Left ventricle myocardium inferior (tissue), 1 donor: ENCODE measurements at places on chromosomes 11 and 22. TPM values are rescaled to one million over a fixed set of nuclear protein-coding genes. Genes with fewer than 3 reads are reported as not detected.

GRCh38 chr11:128563308-128563707, 24.1 kb downstream of the ETS1 start:
- H3K4me1 ChIP-seq = peaks cover 44% of the 10 kb centered on the region
- no peaks in the 10 kb centered on the region for H3K27me3 ChIP-seq
- peak overlapping the region; percentile 77 for H3K27ac ChIP-seq
- no peaks in the 10 kb centered on the region for H3K36me3 ChIP-seq

GRCh38 chr22:25750569-25751173, 8.7 kb downstream of the MYO18B start:
- no peak for DNase-seq
- H3K4me3 ChIP-seq = no peak overlapping the region
- peaks cover 84% of the 10 kb centered on the region for H3K4me1 ChIP-seq
- H3K27me3 ChIP-seq = no peaks in the 10 kb centered on the region
- H3K27ac ChIP-seq = peak overlapping the region; percentile 74

GRCh38 chr22:36783743-36784142, 7.8 kb upstream of the IFT27 start:
- H3K4me3 ChIP-seq = no peak overlapping the region
- peaks cover 9% of the 10 kb centered on the region for H3K4me1 ChIP-seq
- H3K36me3 ChIP-seq = no peaks in the 10 kb centered on the region
- DNase-seq = no peak
- H3K27ac ChIP-seq = no peak overlapping the region

GRCh38 chr22:32486656-32487390, 12.2 kb downstream of the FBXO7 start:
- DNase-seq = no peak
- H3K4me3 ChIP-seq = no peak overlapping the region
- H3K27me3 ChIP-seq = no peaks in the 10 kb centered on the region
- H3K27ac ChIP-seq = no peak overlapping the region
- H3K36me3 ChIP-seq = peaks cover 78% of the 10 kb centered on the region

Gene IGLL5
- total RNA-seq = 0.47 TPM
